ENCODE measurements at places on chromosomes 16 and 17. TPM values are rescaled to one million over a fixed set of nuclear protein-coding genes. Genes with fewer than 3 reads are reported as not detected.

GRCh38 chr17:32264140-32264799, 1.4 kb upstream of the RHBDL3 start:
- DNase-seq, result peak; percentile 56

GRCh38 chr16:49617016-49617629, 238.8 kb downstream of the ZNF423 start:
- DNase-seq, result no peak

GRCh38 chr17:59840329-59841090, 52.2 kb downstream of the TUBD1 start:
- DNase-seq, result peak; percentile 36

GRCh38 chr17:78426293-78426879, 47.9 kb downstream of the PGS1 start:
- no peak for DNase-seq

GRCh38 chr16:11212798-11213196, 43.2 kb downstream of the SOCS1 start:
- DNase-seq, result no peak

- DNase-seq, result peak; percentile 17
These were observed 157.0 kb downstream of the CCDC182 start for GRCh38 chr17:57588086-57588485.

DNA sequence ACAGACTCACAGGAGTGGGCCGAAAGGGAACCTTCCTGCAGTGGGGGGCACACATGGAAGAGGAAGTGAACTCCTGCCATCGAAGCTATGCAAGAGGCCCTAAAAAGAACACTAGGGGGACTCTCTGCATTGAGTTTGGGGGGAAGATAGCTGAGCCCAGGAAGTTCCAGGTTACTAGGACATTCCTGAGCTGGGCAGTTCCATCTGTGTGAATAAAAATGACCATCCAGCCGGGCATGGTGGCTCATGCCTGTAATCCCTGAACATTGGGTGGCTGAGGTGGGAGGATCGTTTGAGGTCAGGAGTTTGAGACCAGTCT, 211.8 kb downstream of the ZNF423 start:
- peak; percentile 44 for DNase-seq

GRCh38 chr16:47880653-47881052, 275.1 kb downstream of the ABCC12 start:
- DNase-seq, result no peak

DNA sequence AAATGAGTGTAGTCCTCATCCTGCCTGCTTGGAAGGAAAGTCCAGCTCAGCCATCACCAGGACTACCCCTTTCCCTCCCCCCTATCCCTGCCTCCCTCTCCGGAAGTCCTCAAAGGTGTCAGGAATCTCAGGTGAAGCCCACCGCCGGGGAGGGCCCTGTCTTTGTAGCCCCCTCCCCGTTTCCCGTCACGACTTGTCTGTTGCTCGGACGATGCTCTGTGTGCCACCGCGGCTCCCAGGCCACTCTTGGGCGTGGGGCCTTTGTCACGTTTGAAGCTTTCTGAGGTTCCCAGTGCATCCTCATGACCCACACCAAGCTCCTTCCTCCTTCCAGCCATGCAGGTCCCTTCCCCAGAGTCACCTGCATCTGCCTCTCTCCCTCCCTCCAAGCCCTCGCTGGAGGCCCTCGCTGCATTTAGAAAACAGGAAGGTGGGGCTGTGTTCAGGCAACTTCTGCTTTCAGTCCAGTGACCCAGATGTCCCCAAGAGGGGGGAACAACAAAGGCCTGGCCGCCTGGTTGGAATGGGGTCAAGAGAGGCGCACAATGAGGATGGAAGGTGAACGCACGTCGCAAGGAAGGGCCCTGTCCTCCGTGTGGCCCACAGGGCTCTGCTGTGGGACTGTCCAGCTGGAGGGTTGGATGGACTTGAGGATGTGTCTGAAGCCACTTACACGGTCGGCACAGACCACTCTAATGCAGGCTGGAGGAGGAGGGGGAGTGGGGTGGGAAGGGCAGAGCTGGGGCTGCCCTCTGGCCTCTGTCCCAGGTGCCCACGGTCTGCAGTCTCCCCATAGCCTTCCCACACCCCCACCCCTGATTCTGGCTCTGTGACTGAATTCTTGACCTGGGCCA, 59.9 kb downstream of the OR1D5 start:
- DNase-seq, result no peak

- DNase-seq, result no peak
These were observed 48.4 kb upstream of the ACSF3 start for GRCh38 chr16:89045181-89045815.

GRCh38 chr16:75000481-75001081, 1.8 kb downstream of the ZNRF1 start:
- DNase-seq, result peak; percentile 52

DNA sequence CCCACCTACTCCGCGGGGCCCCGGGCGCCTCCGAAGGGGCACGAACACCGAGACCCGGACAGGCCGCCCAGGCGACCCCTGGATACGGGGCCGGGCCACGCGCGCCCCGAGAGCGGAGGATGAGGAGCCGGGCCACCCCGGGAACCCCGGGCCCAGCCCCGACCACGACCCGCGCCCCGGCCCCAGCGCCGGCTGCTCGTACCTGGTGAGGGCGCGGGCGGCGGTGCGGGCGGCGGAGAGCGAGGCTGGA, 192 bp downstream of the FASN start:
- no peak for DNase-seq

- DNase-seq, result no peak
These were observed 8.8 kb downstream of the SPNS3 start for GRCh38 chr17:4442582-4442981.

DNA sequence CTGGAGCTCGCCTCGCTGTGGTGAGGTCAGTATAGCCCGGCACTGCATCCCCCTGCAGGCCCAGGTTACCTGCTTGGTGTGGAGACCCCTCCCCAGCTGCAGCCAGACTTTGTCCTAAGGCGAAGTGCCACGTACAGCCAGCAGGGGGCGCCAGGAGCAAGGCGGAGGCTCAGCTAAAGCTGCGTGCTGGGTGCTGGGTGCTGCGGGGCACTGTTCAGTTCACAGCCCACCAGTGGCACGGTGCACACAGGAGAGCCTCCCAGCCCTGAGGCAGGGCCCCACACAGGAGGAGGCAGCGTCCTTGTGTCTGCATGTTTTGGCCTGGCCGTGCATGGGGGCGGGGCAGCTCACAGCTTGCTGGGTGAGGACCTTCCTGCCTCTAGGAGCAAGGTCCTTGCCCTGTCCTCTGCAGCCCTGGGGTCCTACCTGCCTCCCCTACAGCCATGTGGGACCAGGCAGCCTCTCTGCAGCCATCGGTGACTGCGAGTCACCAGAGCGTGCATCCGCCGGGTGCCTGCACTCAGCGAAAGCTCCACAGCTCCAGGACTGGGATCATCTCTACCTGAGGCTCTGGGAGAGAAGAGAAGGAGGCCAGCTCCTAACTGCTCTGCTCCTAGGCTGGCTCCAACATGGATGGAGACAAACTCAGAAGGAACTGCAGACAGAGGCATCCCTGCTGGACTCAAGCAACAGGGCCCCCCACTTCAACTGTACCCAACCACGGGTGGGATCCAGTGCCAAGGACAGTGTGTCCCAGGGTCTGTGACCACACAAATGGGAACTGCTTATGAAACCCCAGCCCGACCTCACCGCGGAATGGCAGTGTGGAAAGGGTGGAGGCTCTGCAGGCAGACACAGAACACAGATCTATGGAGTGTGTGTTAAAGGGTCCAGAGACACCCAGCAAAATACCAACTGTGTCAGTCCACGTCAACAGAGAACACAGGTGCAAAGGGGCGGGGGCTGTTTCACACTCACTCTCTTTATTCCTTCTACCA, 19.0 kb downstream of the SLC7A5 start:
- DNase-seq, result peak; percentile 59

DNA sequence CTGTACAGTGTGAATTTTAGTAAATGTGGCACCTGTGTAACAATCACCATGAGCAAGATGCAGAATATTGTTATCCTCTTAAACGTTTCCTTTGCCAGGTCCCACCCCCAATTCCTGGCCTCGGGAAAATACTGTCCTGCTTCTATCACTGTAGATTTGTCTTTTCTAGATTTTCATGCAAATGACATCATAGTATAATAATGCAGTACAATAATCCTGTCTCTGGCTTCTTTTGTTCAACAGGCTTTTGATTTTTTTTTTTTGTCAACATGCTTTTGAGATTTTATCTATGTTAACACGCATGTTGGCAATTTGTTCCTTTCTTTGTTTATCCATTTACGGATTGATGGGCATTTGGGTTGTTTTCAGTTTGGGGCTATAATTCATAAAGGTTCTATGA, 20.4 kb upstream of the HEATR3 start:
- no peak for DNase-seq

DNA sequence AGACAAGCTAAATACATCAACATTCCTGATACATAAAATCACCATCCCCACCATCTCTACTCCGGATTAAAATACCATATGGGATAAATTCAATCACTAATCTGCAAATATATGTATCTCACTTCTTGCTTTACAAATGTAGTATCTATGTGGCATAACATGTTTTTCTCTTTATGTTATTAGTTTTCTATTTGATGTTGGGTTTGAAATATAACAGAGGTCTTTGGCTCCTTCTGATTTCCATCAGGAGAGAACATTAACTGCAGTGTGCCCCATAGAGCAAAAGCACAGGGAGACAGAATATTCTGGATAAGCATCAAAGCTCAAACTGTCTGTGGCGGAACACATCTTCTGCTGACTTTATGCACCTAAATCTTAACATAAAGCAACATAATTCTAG, 547.2 kb upstream of the CDH8 start:
- no peak for DNase-seq

DNA sequence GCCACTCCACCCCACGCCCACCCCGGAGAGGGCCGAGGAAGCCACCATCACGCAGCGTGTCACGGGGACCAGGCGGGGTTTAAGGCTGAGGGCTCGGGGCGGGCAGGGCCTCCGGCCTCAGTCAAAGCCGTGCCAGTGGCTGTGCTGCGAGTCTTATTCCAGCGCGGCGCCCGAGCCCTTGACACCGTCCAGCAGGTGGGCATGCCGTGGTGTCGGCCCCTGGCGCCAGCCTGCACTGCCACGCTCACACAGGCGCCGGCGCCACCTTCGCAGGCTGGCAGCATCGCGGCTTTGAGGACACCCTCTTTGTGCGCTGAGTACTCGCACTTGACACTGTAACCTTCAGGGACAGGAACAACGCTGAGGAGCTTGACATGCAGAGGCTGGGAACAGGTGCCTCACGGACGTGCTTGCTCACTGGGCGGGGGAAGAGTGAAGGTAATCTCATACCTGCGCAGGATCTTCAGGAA, 34.0 kb upstream of the ZNF629 start:
- DNase-seq, result no peak

- DNase-seq, result peak; percentile 42
These were observed 2.8 kb downstream of the MYCBPAP start for GRCh38 chr17:50511058-50511457.

DNA sequence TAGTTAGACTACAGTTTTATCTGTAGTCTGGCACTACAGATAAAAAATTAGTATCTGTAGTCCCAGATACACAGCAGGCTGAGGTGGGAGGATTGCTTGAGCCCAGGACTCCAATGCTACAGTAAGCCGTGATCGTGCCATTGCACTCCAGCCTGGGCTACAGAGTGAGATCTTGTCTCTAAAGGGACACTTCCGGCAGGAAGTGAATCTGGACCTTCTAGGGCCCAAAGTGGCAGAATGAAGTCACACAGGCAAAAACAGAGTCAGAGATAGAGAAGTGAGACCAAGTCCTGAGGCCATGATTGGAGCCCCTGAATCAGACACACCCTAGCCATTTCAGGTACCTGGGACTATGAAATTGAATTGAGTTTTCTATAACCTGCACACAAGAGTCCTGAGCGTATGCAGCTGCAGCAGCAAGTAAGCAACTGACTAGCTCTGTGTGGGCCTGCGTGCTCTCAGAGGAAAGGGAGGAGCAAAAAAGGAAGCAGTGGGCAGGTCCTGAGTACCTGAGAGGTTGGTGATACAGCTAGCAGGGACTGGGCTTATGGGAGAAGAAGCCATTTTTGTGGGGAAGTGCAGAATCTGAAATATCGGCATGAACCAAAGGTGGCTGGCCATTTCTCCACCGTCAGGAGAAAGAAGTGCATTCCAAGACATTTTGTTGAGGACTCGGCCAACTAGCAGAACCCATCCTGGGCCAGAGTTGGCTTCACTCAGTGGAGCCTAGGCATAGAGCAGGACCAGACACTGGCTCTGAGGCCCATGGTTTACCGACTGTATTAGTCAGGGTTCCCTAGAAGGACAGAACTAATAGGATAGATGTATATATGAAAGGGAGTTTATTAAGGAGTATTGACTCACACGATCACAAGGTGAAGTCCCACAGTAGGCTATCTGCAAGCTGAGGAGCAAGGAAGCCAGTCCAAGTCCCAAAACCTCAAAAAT, 27.2 kb upstream of the BRD7 start:
- DNase-seq, result no peak

DNA sequence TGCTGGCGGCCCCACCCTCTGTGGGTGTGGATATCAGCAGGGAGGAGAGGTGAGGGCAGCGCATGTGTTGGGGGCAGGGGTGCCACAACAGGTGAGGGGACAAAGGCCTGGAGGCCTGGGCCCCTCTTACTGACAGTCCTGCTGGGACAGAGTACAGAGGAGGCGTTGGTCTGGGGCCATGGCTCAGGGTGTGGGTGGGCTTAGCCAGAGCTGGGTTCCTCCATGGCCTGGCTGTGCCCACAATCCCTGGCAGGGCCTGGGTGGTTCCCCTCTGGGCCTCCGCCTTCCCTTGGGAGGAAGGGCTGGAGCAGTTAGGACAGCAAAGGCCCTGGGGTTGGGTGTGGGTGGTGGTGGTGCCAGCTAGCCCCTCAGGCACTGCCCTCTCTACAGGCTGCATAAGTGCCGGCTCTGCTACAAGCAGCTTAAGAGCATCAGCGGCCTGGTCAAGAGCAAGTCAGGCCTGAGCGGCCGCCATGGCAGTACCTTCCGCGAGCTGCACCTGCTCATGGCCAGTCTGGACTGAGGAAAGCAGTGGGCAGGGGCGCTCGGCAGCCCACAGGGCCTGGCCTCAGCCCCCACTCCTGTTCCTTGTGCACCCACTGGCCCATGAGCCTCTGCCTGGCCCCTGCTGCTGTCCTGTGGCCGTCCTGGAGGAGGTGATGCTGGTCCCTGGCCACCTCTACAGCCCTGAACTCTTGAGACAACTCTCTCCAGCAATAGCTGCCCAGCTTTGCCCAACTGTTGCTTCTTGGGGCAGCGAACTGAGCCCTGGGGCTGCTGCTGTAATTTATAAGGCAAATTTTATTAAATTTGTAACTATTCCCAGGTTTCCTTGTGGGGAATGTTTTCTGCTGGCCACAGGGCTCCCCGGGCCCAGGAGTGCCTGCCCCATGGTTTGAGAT, 21.1 kb downstream of the KATNB1 start:
- DNase-seq, result no peak

RNF222 gene
- not detected for total RNA-seq

WSB1 gene
- 127 TPM for total RNA-seq

KIF19 gene
- not detected for total RNA-seq

ZNF19 gene
- 1.3 TPM for total RNA-seq

NUPR1 gene
- 54.8 TPM for total RNA-seq

PRAC1 gene
- total RNA-seq, result not detected

KRT9 gene
- not detected for total RNA-seq

PHOSPHO1 gene
- not detected for total RNA-seq

CMTM2 gene
- total RNA-seq, result not detected

GINS2 gene
- 9.9 TPM for total RNA-seq

SLC35G6 gene
- total RNA-seq, result not detected

CMTM4 gene
- 19.5 TPM for total RNA-seq

Measured in GM23248 (cell line).